Stimulated activated CD4-positive, alpha-beta T cell treated with anti-CD3 and anti-CD28 coated beads, Interleukin-4, amount 100 ng/mL, for 4 hours (primary cell): ENCODE measurements at places on chromosomes 12 and 14.
A peak's percentile ranks its signal among the peaks of the same experiment; 100 is the strongest.

DNA sequence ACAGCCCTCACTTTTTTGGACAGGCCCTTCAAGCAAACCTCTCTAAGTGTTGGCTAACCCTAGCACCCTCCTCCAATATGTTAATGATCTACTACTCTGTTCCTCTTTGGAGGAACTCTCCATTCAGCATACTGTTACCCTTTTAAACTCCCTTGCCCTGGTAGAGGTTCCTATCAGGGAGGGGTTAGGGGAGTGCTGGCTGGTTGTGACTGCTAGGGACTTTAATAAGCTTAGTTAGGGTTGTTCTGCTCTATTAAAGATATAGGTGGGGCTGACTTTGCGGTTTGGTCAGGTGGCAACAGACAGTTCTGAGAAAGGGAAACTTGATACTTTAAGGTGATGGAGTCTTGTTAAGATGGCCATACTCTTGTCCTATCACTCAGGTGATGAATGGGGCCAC, 301.5 kb upstream of the FBXO33 start:
- no peak for DNase-seq

DNA sequence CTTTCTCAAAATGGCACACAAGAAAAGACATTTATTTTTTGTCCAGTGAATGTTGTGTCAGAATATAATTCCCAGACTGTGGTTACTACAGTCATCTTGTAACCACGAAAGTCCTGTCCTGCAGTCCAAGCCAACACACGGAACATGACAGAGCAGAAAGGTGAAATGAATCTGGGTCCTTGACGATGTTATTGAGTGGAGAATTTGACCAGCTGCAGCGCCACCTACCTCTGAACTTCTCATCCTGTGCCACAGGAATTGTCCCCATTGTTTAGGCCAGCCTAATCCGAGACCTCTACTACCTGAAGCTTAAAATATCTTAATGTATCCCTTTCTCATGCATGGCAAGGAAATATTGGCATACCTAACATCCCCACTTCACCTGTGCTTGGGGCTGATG, 64.1 kb upstream of the OTX2 start:
- no peak for DNase-seq

GRCh38 chr12:120367924-120368788, 808 bp downstream of the MSI1 start:
- DNase-seq = peak; percentile 43

DNA sequence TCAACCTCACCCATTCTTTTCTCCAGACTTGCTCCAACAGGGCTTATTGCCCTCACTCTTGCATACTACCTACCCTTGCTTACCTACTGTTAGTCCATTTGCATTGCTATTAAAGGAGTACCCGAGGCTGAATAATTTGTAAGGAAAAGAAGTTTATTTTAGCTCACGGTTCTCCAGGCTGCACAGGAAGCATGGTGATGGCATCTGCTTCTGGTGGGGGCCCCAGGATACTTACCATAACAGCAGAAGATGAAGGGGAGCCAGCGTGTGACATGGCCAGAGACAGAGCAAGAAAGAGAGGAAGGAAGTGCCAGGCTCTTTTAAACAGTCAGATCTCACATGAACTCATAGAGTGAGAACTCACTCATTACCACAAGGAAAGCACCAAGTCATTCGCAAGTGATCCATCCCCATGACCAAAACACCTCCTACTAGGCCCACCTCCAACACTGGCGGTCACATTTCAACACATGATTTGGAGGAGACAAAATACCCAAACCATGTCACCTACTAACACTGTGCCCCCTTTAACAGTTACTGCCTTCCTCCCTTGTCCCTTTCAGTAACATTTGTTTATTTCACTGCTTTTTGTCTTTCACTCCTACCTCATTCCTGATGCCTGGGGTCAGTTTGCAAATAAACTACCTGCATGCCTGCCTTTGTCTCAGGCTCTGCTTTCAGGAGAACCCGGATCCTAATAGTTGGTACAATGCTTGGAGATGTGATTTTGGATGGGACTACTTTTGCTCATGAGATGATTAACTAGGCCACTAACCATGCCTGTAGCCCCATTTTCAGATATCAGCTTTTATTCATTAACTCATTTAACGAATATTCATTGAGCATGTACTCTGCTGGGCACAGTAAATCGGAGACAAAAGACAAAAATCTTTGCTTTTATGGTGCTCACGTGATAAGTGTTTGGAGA, 41.6 kb upstream of the CSRP2 start:
- no peak for DNase-seq

- no peak for DNase-seq
Measured at GRCh38 chr12:6542209-6543009, 8.1 kb downstream of the GAPDH start.

- peak; percentile 5 for DNase-seq
Measured at GRCh38 chr14:91835197-91835919, 32.0 kb downstream of the TC2N start.

DNA sequence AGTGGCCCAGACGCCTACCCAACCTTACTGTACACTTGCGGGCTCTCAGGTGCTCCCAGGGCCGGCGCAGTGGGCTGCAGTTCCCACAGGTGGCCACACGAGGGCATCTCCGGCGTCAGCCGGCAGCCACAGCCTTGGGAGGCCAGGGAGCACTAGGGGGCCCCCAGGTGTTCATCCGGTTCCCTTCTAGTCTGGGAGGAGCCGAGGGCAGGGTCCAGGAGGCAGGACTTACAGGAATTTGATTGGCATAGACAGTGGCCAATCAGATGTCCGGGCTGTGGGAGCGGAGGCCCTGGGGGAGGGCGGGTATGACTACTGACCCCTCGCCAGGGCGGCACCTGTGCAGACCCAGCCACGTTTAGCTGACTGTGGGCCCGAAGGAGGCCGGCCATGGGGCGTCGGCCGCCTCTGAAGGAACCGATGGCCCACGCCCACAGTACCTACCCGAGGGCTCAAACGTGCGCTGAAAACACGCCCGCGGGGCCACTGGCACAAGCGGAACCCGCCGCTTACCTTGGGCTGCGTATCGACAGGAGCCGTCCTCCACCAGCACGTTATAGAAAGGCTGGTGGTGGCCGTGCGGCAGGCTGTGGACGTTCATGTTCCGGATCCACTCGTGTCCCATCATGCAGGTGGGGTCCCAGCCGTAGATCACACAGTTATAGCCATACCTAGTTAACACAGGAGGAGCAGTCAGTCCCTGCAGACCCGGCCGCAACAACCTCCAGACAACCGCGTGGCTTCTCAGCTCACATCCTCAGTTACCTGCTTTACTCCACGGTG, 34.8 kb downstream of the FBXO21 start:
- DNase-seq = peak; percentile 60

DNA sequence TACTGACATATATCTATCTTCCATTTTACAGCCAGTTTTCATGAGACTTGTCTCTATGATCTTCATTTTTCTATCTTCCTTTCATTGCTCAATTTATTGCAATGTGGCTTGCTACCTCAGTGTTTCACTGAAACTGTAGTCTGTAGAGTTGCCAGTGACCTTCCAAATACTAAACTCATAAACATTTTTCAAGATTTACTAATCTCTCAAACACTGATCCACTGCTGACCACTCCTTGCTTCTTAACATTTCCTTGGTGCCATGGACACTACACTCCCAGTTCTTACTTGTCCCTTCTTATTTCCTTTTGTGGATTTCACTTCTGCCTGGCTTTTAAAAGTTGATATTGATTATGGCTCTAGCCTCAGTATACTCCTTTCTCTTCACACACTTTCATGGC, 95.4 kb upstream of the SLCO1C1 start:
- no peak for DNase-seq

DNA sequence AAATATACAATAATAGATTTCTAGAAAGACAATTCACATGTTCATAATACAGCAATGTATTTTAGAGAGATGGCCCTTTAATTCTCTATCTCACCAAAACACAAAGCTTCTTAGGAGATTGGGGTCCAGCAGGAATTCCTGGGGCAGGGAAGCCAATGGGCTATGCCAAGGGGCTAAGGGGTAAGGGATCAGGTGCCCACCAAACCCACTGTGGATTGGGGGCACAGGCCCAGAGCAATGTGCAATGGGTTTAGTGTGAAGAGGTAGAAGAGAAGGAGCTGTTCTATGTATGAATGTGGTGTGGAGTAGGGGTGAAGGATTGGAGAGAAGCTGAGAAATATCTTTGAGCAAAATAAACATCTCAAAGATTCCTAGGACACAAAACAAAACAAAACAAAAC, 2.6 kb downstream of the HOXC13 start:
- DNase-seq = no peak

DNA sequence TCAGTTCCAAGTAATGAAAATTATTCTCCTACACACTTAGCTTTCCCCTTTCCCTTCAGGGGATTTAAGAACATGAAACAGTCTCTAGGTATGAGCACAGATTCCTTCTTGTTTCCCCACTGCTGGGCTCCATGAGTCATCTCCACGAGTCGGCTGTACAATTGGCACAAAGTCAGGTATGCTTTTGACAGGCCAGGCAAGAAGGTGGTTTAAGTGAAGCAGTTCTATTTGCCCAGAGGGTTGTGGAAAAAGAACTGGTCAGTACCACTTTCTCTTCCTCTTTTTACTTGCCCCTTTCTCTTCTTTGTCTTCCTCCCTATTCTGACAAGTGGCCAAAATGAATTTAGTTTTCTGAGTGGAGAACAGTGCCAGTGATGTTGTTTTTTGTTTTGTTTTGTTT, 16.3 kb downstream of the DYNC1H1 start:
- DNase-seq = no peak

DNA sequence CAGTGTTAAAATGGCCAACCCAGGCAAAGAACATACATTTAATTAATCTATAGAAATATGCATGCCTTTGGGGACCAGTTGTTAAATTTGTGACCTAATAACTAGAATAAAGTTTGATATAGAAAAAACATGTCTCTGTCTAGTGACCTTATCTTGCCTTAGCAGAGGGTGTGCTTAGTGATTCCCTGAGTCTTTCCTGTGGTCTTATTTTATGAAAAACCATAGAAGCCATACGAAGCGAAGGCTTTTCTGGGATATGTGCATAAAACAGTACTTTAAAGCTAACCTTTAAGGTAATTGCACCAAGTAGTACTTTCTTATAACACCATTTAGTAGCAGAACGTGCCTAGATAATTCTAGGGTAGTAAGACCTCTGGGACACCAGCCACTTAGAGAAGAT, 379.4 kb downstream of the ZFP36L1 start:
- no peak for DNase-seq

GRCh38 chr14:97177635-97178034, 380.5 kb downstream of the VRK1 start:
- no peak for DNase-seq

DNA sequence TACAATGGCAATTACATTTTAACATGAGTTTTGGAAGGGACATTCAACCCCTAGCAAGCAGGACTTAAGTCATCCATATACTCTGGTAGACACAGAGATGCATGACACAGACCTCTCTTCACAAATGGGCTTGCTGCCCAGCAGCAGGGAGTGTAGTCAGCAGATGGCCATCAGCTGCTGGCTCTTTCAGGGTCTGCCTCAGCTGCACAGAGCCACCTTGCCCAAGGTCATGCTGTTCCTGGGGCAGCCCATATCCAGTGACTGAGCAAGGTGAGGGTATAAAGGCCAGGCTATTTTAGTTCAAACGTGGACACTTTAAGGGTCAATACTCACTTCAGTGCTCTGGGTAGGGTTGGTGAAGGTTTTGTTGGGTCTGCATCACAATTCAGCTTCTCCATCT, 58.3 kb upstream of the JDP2 start:
- no peak for DNase-seq

GRCh38 chr12:103779410-103780092, 61.5 kb downstream of the NT5DC3 start:
- no peak for DNase-seq

GRCh38 chr12:110690127-110690430, 1.2 kb upstream of the HVCN1 start:
- no peak for DNase-seq

DNA sequence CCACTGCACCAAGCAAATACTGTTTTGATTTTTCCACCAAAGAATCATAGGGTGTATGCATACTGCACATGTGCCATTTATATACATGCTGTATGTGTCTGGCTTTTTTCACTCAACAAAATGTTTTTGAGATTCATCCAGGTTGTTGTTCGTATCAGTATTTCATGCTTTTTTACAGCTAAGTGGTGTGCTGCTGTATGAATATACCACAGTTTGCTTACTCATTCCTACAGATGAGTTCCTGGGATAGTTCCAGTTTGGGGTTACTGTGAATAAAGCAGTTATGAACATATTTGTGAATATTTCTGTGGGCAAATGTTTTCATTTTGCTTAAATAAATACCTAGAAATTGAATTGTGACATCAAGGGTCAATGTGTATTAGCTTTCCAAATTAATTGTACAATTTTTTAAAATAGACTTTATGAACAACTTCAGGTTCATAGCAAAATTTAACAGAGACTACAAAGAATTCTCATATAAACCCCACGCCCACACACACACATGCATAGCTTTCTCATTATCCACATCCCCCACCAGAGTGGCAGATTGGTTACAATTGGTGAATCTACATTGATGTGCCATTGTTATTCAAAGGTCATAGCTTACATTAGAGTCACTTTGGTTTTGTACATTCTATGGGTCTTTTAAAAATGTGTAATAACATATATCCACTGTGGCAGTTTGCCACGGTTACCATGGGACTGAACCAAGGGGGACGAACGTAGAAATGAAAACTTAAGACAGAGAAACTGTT, 6.9 kb upstream of the KRT6A start:
- no peak for DNase-seq

DNA sequence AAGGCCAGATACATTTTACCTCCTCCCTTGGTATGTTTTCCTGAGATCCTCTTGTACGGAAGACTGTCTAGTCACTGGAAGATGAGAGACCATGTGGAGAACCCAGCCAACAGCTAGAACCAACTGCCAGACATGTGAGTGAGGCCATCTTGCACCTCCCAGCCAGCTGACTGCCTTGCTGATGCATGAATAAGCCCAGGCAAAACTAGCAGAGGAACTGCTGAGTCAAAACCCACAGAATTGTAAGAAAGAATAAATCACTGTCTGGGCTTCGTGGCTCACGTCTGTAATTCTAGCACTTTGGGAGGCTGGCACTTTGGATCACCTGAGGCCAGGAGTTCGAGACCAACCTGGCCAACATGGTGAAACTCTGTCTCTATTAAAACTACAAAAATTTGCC, 160.0 kb downstream of the TPH2 start:
- no peak for DNase-seq

DNA sequence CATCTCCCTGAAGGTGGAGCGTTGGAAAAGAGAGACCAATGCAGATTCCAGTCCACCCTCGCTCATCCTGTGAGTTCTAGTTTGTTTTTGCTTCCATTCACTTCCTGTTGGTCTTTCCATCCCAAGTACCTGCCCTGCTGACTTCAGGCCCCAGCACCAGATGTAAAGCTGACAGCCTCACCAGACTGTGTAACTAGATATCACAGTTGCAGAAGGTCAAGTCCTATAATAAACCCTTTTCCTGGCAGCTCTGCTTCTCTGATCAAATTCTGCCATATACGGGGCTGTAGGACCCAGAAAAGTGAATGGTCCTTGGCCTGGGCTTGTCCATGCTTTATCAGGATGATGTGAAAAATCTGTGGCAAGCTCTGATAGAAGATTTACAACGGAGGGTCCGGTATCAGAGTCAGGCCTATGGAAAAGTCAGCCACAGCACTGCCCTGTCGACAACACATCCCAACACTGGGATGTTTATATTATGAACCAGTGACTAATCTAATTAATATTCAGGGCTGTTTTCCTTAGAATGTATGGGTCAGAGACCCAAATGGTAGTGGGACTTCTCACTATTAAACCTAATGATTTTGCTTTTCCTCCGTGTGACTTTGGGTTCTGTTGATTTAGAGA, 42.1 kb downstream of the CCDC175 start:
- no peak for DNase-seq
